ENCODE measurements at places on chromosomes 12 and 14. TPM values are rescaled to one million over a fixed set of nuclear protein-coding genes. Genes with fewer than 3 reads are reported as not detected.

DNA sequence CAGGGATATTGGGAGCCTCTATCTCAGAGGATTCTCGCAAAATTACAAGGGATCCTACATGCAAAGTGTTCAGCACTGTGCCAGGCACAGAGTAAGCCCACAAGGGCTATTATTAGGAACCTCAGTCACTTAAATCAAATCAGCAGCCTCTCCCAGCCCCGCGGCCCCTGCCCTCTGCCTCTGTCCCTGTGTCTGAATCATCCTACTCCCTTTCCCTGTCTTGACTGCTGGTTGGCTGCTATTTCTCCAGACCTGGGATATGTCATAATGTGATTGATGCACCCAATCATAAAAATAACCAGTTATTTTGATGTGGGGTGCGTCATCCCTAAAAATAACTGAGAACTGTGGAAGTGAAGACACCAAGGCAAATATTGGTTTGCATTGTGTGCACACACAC is 176.3 kb downstream of the KSR2 start:
- no peak for DNase-seq

STON2 gene
- 11.9 TPM for total RNA-seq

DNA sequence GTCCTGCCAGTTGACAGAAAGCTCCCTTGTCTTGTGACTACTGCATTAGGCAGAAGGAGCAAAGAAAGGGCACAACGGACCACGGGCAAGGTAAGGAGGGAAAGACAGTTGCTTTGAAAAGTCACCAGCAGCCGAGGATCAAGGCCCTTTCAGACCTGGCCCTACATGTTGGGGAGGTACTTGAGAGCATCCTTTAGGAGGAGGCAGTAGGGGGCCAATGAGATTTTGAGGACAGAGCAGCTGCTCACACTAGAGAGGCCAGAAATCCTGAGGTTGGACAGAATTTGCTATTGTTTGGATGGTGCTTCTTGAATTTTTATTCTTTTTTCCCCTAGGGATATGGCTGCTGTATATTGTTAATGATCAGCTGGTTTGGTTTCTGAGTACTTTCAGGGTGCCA is 135.5 kb upstream of the PZP start:
- DNase-seq, result no peak

DNA sequence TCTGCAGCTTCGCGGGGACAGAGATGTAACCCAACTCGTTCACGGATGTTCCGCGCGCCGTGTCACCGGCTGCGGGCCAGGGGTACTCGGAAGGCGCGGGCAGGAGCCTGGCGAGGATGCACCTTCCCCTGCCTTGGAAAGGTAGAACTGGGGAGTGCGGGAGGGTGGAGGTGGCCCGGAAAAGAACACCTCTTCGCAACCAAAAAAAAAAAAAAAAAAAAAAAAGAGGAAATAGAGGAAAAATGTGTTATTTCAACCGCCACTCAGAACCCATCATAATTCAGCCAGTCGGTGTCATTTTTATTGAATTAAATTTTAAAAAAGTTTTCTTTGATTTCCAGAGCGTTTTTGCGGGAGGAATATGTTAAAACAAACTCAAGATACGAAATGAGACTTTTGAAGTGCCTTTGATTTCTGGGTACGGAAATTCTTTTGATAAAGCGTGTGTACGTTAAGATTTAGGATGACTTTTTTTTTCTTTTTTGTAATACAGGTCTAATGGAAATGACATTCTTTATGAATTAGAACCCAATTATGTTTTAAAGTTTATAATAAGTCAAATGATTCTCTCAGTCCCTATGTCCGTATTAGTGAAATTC is 8.9 kb downstream of the CDKN1B start:
- no peak for DNase-seq

DNA sequence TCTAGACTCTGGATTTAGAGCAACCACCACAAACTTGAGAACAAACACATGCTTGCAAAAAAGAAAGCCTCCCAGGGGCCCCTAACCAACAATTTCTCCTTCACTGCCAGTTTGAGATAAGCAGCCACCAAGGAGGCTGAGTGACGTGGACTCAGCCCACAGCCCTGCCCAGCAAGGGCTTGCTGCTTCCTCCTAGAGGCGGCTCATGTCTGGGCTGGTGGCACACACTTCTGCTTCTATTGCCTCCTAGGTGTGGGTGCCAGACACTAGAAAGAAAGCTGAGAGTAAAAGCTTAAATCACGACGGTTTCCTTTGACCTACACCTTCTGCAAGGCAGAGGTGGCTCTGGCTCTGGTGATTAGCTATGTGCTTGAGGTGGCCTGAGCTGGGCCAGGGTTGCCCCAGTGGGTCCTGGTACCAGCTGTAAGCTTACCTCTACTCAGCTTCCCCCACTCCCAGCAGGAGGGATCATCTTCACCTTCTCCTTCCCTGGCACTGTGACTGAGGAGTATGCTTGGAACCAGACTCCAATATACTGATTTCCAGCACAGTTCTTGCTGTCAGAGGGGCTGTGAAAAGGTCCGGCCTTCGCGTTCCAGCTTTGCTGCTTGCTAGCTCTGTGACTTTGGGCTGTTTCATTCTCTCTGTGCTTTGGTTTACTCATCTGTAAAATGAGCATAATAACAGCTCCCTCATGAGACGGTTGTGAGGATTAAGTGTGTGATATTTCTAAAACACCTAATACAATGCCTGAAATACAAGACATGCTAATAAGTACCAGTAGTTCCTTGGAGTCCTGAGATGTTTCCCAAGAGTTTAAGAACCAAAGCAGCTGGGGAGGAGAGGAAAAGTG is 89.7 kb upstream of the PARP11 start:
- DNase-seq, result no peak
